Aorta (tissue), 5 donors: ENCODE measurements at places on chromosomes 7 and 10. TPM values are rescaled to one million over a fixed set of nuclear protein-coding genes. Genes with fewer than 3 reads are reported as not detected.
A peak's percentile ranks its signal among the peaks of the same experiment; 100 is the strongest.

DNA sequence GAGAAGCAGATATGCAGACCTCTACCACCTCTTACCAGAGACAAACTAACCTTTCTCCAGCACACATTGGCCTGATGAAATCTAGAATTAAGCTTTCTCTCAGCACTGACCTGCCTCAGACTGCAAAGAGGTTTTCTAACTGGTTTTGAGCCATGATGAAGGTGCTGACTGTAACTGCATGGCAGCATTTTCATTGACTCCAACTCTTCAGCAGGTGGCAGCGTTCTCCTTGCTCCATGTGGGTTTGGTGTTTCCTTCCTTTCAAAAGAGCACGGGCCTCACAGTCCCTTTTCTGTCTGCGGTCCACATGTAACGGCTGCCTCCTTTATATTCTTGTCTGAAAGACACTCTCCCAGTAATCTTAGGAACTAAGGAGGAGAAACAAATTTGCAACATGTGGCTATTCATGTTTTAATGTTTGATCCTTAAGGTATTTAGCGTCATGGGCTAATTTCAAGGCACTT lies 12.6 kb downstream of the KLLN start:
- peak; percentile 55 for DNase-seq

DNA sequence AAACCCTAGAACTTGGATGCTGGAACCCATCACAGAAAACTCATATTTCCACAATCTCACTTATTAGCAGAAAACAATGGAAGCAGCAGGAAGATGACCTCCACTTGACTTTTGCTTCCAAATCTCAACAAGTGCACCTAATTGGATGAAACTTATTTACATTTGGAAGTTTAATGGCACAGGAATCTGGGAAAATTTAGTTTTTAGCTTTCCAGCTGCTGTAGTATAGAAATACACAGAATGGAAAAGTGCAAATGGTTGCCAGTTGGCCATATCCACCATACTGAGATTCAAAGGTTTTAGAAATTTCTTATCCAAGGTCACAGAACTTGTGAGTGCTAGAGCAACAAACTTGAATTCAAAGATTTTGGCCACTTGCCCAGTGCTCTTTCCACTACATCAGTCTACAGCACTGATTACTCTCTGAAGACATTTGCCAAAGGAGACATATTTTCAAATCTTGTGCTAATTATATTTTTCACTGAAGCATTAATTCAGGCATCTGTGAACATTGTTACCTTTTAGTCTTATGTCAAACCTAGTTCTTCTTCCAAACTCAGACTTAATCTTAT lies 9.3 kb upstream of the AHR start:
- no peak for DNase-seq

DNA sequence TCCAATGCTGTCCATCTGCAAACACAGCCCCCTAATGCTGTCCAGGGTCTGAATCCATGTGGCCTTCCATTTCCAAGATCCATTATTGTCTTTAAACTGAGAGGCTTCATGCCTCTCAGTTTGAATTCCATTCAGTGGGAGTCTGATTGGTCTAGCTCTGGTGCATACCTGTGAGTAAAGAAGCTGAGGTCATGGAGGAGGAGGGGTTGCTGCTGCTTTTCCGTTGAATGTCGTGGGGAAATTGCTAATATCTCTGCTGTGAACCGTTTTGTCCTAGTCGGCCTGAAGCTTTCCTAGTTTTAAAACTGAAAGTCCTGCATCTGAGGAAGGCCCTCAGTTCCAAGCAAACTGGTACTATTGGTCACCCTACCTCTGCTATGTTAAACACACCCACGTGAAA lies 17.7 kb downstream of the SH2D4B start:
- DNase-seq, result no peak

DNA sequence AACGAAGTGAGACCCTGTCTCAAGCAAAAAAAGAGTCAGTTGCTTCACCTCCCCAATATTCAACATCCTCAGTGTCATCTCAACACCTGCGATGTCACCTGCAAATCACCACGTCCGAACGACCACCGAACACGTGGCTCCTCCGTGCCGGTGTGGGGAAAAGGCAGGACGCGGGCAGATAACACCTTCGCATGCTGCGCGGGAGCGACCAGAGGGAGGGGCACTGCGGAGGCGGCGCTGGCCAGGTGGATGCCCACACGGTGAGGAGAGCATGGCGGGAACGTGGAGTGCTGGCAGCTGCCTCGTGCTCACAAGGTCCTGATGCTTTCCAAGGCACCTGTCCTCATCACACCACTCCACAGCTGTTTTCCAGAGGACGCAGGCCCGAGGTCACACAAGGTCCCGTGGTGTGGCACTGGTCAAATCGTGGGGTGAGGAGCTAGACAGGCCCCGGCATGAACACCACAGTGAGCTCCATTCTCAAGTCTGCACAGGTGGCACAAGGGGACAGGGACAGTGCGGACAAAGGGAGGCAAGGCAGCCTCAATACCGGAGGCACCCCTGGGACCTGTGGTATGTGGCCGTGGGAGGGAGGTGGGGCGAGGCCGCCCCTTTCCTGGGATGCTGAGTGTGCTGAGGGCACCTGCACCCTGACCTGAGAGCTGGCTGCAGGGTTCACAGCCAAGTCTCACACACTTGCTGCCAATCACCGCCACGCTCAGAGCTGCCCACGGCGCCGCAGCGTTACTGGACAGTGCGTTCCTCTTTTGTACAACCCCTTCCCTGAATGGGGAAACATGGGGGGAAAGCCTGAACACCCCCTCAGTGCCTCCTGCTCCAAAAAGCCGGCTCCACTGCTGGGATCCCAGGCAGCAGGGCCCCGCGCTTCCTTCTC lies 13.0 kb downstream of the TUBGCP2 start:
- no peak for DNase-seq

- no peak for DNase-seq
Measured at GRCh38 chr7:100486753-100487446, 3.2 kb downstream of the NYAP1 start.

DNA sequence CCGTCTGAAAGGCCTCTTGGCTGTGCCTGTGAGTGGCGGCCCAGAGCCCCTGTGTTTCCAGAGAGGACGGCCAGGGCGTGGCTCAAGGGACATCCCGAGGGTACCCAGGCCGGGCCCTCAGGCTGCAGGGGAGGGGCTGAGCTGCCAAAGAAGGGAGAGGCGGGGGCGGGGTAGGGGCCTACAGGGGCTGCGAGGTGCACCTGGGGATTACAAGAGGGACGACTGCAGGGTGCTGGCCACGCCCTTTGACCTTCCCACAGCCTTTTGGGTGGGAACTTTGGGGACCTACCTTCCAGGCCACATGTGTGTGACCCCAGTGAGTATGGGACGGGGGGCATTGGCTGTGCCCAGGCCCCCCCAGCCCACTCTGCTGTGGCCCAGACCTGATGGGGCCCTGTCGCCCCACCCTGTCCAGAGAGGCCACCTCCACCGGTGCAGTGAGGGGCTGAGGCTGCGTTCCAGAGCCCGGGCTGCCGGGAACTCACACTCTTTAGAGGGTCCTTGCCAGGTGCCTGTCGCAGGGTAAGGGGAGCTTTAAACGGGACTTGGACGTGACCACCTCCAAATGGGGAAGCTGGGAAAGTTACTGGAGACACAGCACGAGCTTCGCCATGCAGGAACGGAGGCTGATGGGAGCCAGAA lies 19.0 kb upstream of the NKX6-2 start:
- peak; percentile 38 for DNase-seq

DNA sequence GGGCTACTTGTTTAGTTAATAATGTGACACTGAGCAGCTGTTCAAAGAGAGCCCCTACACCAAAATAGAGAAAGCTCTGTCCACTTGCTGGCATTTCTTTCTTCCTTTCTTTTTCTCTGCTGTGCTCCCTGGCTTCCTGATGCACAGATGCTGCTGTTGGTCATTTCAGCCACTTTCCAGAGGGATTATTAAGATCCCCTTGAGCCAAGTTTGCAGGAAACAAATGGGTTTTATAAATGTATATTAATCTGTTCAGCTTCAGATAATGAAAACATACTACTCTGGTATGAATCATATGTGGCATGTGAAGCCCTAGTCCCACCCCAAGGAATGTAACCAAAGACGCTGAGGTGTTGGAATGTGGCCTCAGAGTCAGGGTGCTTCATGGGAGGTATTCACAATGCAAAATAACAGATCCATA lies 638.2 kb upstream of the FZD8 start:
- no peak for DNase-seq

DNA sequence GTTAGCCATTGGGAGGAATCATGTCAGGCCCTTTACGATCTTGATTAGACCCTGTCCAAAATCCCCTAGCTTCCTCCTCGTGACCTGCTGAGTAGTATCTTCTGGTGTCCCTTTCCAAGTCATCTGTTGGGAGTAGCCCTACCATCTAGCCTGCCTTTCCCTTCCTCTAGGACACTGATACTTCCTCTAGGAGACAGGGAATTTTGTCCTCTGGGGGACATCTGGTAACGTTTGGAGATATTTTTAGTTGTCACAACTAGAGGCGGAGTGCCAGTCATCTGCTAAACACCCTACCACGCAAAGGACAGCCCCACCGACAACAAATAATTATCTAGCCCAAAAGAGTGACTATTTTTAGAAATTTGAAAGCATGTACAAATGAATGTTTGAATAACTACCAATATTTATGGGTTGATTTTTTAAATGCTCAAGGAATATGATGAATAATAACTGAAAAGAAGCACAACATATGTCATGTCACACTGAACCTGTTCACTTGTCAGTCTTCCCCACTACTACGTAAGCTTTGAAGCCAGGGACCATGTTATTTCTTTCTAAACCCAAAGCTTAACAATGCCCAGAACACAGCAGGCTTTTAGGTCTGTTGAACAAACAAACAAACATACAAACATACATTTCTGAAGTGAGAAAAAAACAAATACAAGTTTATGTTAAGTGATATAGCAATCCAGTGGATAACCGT lies 105.9 kb downstream of the ARHGAP12 start:
- DNase-seq, result no peak

DNA sequence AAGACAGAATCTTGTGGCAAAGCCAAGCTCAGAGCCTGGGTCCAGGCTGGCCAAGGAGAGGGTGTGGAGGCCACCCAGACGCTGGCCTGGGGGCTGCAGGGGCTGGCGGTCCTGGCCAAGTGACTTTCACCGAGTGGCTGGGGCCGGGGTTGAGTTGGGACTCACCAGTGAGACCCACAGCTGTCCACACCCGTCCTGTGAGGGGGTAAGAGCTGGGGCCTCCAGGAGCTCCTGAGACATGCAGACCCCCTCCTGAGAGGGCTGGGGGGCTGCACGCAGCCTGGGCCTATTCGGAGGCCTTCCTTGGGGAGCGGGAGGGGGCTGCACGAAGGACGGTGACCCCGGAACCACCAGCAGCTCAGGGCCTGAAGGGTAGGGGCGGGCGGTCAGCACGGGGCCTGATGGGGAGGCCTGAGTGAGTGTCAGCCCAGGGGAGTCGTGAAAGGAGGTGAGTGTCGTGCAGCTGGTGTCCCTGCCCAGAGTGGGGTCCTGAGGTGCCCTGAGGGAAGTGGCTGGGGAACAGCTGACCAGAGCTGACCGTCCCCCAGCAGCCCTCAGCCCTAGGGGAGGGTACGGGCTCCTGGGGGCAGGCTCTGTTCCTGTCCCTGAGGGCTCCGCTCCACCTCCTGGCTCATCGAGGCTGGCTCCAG lies 100.9 kb downstream of the FOXL3 start:
- peak; percentile 74 for DNase-seq

DNA sequence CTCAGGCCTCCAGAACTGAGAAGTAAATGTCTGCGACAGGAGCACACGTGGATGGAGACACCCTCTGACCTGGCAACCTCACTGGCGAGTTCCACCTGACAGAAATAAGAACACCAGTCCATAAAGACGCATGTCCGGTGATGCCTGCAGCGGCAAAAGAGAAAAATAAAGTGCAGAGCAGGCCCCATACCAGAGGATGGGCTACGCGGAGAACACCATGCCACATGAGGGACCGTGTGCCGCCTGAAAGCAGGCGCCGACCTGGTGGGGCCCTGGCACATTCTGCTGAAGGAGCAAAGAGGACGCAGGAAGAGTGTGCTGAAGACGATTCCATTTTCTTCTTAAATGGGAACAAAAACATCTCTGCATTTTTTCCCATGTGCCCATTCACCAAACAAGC lies 105.0 kb downstream of the VIPR2 start:
- no peak for DNase-seq

DNA sequence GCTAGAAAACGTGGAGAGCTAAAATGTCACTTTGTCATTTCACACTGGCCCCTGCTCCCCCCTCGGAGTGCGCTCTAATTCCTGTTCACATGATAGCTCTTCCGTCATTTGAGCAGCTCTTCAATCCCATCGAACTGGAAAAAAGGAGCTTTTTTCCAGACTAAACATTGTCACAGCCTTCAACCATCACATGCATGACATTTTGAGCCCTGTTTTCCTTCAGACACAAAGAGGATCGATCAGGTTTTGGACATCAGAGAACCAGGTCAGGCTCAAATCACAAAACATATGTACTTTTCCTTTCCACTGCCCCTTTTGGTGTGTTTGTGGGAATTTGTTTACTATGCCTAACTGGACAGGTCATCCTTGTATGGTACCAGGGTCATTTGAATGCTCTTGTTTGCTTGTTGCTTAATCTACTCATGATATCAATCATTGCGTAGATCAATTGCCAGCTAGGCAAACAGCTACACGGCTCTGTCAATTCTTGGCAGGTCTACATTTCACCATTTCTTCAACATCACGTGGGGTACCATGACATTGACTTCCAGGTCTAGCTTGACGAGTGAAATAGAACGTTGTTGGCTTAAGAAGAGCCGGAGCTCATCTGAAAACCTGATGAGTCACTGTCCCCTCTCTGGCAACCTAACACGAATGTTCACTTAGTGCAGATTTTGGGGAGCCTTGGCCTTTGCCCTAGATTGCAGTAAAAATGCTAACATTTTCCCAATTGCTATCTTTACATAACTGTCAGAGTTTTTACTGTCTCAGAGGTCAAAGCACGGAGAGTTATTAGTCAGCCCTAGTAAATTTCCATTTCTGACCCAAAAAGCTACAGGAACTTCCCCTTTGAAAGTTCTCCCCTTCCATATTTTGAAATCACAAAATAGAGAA lies 87.3 kb downstream of the LYZL2 start:
- DNase-seq, result no peak

DNA sequence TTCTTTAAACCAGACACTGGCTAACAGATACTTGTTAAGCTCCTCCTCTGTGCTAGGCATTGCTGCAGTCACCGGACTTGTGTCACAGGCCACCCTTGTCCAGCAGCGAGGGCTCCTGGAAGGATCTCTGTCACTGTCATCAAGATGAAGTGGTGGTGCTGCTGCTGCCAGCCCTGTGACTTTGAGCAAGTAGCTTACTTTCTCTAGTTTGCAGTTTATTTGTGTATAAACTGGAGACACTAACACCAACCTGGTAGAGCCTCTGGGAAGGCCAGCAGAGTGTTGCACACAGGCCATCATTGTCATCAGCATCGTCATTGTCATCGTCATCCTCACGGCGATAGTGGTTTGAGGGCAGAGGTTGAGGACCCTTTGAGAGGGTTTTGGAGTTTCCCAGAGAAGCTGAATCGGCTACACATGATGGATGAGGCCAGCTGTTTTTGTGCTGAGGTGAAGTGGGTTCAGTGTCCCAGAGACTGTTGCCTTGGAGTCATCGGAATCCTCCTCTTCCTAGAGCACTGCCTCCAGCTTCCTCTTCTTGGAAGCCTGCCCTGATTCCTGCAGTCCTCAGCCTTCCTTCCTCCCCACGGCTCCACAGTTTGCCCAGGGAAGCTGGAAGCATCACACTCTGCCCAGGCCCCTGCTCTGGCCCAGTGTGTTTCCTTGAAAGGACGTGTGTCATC lies 128.4 kb downstream of the GRK5 start:
- no peak for DNase-seq

Gene VWDE
- total RNA-seq, result 0.55 TPM

Gene TMEM229A
- total RNA-seq, result not detected

Gene GRID1
- total RNA-seq, result 3.8 TPM

Gene OPN4
- not detected for total RNA-seq

Gene ASIC3
- total RNA-seq, result 1.7 TPM

Gene WDR86
- total RNA-seq, result 4.4 TPM

Gene NAT16
- total RNA-seq, result not detected

Gene RPEL1
- total RNA-seq, result not detected

Gene VWA2
- total RNA-seq, result 0.45 TPM

Gene PDE6C
- not detected for total RNA-seq
